ENCODE measurements at places on chromosomes 7 and 10.
A peak's percentile ranks its signal among the peaks of the same experiment; 100 is the strongest.

GRCh38 chr10:14625765-14626525 is 148.8 kb downstream of the FAM107B start:
- DNase-seq: no peak

DNA sequence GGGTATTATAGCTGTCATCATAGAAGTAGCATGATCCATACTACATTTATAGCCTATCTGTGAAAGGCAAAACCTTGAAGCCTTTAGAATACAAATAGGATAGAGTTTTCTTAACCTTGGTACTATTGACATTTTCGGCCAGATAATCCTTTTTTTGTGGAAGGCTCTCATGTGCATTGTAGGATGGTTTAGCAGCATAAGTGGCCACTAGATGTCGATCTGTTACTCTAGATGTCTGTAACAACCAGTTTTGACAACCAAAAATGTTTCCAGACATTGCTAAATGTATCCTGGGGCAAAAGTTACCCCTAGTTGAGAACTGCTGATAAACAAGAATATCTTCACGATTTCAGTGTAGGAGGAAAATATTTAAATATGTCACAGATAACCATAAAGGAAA is 319.4 kb upstream of the GALNT17 start:
- no peak for DNase-seq

- no peak for DNase-seq
Measured at GRCh38 chr7:149458235-149458634, 2.6 kb downstream of the ZNF777 start.

- DNase-seq: no peak
Measured at GRCh38 chr7:106339513-106340246, 54.9 kb upstream of the NAMPT start.

DNA sequence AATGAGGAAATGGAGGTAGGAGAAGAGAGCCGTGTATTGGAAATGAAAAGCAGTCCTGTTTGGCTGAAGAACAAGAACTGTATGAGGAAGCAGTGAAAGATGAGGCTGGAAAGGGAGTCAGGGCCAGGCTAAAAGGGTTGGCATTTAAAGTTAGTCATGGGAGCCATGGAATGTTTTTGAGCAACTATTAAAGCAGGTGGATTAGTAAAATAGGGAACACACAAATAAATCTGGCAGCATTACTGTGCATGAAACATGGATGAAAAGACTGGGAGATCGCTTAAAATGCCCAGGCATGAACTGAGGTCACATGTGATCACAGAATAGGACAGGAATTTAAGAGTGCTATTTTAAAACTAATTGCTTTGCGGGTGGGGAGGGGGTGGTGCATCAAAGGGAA is 1.4 kb upstream of the IFRD1 start:
- DNase-seq: no peak

DNA sequence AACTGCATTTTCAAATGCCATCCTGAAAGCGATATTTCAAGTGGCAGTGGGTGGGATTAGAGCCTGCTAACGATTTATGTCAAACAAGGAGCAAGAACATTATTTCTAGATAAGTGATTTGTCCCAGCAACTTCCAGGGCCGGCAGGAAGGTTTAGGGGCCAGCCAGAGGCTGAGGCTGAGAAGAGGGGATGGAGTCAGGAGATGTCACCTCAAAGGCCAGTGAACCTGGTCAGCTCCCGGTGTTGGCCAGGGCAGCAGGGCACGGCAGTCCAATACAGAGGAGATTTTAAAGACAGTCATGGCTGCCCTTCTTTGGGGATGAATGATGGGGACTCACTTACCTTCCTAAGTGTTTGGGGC is 105.7 kb upstream of the PPIF start:
- no peak for DNase-seq

GRCh38 chr10:62025134-62025794 is 123.8 kb downstream of the ARID5B start:
- no peak for DNase-seq

GRCh38 chr7:156073366-156074052 is 261.2 kb upstream of the SHH start:
- DNase-seq: no peak

DNA sequence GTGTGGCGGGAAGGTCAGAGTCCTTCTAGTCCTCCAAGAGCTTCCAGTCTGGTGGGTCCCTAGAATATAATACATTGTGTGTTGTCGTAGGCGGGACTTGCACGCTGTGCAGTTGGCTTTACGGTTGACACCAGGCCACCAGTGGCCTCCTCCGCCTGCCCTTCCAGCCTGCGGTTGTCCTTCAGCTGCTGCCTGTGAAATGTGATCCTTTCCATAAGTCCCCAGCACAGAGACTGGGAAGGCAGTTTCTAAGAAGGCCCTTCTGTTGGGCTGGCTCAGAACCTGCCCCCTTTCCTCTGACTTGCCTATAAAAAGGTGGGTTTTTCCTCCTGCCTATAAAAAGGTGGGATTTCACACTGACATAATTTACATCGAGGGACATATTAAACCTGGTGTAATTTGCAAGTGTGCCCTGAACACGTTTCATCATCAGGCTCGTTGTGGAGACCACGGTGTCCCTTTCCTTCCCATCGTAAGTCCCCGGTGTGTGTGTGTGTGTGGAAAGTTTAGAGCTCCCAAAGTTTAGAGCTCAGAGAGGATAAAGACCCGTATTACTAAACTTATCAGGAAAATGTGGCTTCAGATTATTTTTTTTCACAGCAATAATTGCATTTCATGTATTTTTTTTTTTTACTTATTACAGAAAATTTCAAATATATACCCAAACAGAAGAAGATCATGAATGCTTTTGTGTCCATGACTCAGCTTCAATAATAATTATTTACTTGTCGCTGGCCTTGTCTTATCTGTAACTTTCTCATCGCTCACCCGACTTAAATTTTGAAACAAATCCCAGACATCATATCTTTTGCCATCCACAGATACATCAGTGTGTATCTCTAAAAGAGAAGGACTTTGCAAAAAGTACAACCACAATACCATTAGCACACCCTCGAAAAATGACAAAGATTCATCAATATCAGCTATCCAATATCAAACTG is 45.1 kb downstream of the CUX1 start:
- no peak for DNase-seq

DNA sequence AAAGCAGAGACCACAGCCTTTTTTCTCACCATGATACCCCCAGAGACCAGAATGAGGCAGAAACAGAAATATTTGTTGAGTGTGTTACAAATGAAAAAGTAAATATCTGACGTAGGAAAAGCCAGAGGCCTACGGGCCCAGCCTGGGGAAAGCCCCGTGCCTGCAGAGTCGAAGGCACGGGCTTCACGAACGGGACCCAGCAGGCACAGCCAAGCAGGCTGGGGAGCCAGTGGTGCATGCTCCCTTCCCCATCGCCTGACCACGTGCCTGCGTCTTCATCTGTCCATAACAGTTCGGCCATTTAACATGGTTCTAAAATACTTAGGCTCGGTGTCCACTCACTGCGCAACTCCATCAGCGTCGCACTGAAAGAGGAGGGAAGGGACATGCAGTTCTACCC is 50.8 kb downstream of the SLIT1 start:
- DNase-seq: no peak

GRCh38 chr7:151007469-151007898 is 16.7 kb downstream of the NOS3 start:
- DNase-seq: no peak

- DNase-seq: no peak
Measured at GRCh38 chr10:102744374-102745051, 765 bp downstream of the WBP1L start.

GRCh38 chr10:111885046-111885445 is 298.5 kb downstream of the GPAM start:
- DNase-seq: no peak

DNA sequence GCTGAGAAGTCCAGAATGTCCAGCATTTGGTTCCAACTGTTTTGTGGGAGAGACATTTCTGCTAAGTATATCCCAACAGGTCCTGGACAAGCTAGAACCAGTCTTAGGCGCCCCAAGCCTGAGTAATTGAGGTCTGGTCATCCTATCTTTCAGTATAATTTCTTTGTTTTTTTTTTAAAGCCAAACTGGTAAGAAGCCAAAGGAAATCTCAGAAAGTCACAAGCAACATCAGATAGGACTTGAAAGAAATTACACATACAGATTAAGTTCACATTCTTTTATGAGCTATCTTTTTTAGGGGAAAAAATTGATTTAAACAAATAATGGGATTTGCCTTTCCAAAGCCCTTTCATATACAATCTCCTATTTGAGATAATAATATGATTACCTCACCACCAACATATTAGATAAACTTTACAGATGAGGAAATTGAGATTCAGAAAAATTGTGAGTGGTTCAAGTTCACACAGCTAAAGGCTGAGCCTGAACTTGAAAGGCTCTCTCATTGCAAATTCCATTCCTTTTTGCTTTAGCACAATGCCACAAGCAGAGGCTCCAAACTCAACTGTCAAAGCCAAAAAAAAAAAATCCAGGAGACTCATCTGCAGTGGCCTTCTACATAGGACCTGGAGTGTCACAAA is 15.0 kb downstream of the PDLIM1 start:
- no peak for DNase-seq

DNA sequence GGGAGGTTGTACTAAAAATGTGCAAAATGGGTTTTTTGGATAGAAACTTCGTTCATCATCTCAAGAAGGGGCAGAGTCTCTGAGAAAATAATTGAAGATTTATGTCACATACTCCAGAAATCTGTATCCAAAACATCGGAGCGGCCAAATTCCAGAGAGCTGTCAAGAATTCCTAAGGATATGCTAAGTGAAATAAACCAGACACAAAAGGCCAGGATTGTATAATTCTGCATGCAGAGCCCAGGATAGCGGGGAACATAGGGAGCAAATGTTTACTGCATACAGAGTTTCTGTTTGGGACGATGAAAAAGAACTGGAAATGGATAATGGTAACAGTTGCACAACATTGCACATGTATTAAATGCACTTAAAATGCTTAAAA is 224.2 kb upstream of the AUTS2 start:
- DNase-seq: peak; percentile 39

DNA sequence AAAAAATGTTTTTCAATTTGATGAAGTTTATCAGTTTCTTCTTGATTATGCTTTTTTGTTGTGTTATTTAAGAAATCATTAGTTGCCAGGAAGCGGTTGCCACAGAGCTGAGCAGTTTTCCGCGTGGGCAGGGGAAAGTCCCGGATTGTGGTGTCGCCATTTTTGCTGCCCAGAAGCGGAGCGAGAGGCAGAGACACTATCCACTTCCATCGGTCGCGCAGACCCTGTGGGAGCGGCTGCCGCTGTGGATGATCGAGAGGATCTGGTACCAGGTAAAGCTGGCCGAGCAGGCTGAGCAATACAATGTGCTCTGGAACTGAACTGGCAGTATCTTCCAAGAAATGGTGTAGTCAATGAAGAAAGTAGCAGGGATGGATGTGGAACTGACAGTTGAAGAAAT is 119.8 kb downstream of the ZNF736 start:
- DNase-seq: no peak

DNA sequence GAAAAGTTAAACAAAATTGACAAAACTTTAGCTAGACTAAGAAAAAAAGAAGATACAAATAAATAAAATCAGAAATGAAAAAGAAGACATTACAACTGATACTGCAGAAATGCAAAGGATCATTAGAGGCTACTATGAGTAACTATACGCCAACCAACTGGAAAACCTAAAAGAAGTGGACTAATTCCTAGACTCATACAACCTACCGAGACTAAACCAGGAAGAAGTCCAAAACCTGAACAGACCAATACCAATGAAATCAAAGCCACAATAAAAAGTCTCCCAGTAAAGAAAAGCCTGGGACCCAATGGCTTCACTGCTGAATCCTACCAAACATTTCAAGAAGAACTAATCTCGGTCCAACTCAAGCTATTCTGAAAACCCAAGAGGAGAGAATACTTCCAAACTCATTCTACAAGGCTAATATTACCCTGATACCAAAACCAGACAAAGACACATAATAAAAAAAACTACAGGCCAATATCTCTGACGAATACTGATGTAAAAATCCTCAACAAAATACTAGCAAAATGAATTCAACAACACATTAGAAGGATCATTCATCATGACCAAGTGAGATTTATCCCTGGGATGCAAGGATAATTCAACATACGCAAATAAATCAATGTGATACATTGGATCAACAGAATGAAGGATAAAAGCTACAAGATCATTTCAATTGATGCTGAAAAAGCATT is 20.3 kb downstream of the ELAPOR2 start:
- DNase-seq: no peak

- no peak for DNase-seq
Measured at GRCh38 chr10:61588770-61589211, 73.9 kb upstream of the CABCOCO1 start.

GRCh38 chr7:91201442-91202113 is 62.7 kb upstream of the FZD1 start:
- DNase-seq: no peak

DNA sequence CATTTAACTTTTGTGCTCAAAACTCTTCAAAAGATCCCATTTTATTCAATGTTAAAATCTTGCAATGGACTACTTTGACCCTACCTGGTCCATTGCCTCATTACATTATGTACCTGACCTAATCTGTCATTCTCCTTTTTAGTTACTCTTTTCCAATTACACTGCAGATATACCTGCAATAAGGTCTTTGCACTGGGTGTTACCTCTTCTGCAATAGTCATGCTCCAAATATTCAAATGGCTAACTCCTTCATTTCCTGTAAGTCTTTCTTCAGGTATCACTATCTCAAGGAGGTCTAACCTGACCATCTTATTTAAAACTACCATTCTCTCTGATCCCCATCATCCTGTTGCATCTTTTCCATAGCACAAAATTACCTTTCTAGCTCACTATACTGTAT is 22.3 kb downstream of the SLC13A1 start:
- DNase-seq: no peak

GRCh38 chr7:108017776-108018151 is 14.8 kb upstream of the LAMB1 start:
- no peak for DNase-seq

GRCh38 chr10:89235073-89235798 is 16.3 kb downstream of the LIPA start:
- no peak for DNase-seq

DNA sequence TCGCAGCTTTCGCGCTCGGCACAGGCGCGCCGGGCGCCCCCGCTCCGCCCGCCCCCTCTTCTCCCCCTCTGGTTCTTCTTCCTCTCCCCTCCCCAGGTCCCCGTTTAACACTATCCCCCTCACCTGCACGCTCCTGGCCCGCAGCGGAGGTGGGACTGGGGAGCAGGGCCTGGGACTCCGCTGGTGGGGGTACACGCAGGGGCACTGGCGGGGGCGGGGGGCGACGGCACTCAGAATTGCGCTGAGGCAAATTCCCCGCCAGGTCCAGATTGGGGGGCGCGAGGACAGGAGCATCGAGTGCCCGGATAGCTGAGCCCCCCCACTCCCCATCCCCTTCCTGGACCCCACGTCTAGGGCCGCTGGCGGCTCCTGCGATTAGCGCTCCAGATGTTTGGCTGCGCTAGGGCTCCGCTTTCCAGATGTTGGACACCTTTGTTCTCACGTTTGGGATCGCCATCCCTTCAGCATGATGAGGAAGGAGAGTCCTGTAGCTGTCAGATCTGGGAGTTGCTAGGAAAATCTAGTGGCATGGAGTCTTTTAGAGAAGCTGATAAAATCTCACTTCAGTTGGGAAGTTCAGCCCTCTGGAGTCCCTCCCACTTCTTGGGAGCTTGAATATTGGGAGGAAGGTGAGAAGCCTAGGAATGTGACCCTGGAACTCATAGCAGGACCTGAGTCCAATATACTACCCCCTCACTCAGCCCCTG is 31.4 kb upstream of the PAX2 start:
- DNase-seq: no peak

Data from renal pelvis (tissue), 12 donors.